ENCODE measurements at places on chromosomes 16 and 17.
A peak's percentile ranks its signal among the peaks of the same experiment; 100 is the strongest.

GRCh38 chr17:58484600-58484999, 3.6 kb downstream of the HSF5 start:
- DNase-seq, result no peak

GRCh38 chr16:21997697-21998480, 3.0 kb downstream of the PDZD9 start:
- DNase-seq, result no peak

DNA sequence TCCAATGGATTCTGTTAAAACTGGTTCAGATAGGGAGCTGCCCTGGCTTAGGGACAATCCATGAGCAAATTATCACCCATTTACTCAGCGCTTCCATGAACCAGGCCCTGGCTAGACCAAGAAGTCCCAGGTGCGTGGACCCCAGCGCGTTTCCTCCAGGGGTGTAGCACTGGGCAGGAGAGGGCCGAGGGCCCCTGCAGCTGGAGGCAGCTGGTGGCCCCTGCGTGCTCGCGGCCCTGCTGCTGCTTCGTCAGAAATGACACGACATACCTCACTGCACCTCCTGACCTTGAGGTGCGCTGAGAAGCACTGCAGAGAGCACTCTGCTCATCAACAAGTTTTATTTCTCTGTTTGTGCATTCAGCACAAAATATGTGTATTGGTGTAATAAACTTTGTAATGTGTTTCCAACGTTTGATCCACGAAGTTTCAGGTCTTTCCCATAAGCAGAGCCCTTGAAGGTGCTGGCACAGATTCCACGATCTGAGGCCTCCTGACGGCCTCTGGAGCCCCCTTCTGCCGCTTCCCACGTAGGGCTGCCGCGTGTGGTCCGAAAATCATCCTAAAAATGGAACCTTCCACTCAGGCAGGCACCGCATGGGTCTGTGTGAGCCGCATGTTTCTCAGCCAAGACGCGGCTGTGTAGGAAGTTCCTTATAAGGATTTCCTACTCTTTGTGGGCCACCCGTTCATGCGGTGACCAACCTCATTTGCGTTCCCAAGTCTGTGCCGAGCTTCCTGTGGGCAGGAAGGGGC, 50.8 kb upstream of the ZCCHC14 start:
- DNase-seq, result no peak

- no peak for DNase-seq
These were observed 14.5 kb downstream of the ARHGAP17 start for GRCh38 chr16:25000683-25001082.

GRCh38 chr17:49031965-49032928, 35.1 kb downstream of the IGF2BP1 start:
- DNase-seq, result peak; percentile 69

DNA sequence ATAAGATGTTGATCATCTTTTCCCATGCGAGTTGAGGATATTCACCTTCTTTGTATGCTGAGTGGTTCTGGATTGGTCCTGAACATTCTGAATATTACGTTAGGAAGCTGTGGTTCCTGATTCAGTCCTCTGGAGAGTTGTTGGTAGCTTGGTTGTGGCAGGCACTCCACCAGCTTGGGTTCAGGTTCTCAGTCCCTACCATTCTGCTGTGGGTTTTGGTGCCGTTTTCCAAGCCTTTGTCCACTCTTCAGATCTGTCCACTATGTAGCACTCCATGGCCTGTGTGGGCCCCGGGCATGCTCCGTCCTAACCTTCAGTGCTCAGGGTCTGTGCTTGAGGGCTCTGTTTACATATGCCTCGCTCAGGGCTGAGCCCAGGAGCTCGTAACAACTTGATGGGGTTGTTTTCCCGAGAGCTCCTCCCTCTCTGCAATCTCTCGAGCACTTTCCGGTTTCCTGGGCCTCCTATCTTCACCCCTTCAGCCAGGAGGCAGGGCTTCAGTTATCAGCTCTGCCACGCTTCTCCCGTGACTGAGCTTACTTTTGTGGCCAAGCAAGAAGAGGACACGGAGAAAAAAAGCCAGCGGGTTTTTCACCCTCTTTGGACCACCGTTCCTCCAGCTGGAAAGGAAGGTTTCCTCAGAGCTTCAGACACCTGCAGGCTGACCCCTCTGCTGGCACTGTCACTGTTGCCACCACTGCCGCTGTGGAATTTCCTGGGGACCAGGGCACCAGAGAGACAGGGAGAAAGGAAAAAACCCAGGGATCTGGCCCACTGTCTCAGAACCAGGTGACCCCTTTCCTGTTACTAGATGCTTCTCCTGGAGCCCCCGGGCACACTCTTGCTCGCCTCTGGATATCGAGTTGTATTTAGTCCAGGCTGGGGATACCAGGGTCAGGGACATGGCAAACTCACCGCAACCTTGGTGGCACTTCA, 19.6 kb downstream of the KIAA0513 start:
- no peak for DNase-seq

DNA sequence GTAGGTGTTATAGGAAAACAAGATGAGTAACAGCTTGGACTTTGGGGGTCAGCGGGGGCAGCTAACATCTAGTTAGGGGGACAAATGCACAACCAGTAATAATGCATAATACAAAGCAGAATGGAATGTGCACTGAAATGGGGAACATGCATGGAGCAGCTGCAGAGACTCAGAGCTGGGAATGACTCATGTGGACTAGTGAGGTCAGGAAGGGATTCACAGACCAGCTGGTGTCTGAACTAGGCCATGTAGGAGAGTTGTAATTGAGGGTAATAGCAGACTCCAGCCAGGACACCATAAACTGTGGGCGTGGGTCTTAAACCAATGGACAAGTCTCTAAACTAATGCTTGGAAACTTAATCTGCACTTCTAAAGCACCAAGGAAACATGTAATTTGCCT, 176.8 kb upstream of the ASIC2 start:
- peak; percentile 40 for DNase-seq

DNA sequence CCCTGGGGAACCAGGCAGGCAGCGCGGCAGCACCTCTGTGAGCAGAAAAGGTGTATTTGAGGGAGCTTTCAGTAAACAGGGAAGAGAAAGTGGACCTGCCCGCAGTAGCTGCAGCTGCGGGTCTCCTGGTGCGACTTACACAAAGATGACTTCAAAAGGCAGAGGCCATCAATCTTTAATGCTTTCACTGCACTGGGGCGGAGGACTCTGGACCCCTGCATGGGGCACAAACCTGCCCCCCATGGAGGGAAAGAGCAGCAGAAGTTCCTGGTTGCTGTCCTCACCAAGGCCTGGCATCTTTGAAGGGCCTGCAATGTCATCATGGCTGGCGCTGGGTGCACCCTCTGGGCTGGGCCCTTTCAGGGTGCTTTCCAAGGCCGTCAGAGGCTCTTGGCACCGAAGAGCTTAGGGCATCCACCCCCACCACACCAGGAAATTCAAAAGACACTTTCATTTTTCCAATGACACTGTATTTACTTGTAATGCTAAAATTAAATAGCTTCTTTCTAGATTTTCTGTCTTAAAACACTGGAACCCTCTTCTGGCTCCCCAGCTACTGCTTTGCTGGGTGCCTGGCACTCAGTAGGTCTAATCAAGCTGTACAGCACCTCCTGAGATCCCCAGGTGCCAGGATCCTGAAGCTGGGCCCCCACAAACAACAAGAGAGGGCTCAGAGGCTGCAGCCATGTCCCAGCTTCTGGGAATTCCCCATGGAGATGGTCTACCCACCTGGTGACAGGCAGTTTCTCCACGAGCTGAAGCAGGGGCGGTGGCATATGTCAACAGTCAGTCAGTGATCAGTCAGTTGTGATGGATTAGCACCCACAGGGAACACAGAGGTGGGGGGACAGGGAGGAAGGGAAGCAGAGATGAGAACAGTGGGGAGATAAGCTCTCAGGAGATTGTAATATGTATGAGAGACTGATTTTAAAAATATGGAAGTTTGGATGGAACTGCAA, 2.1 kb upstream of the CACNG1 start:
- DNase-seq, result no peak

GRCh38 chr17:57328109-57328882, 72.0 kb downstream of the MSI2 start:
- no peak for DNase-seq

- DNase-seq, result no peak
These were observed 14.8 kb upstream of the GOSR2 start for GRCh38 chr17:46908068-46908737.

Data from stromal cell of bone marrow (primary cell).